ENCODE measurements at places on chromosomes 5 and 9.
A peak's percentile ranks its signal among the peaks of the same experiment; 100 is the strongest.

DNA sequence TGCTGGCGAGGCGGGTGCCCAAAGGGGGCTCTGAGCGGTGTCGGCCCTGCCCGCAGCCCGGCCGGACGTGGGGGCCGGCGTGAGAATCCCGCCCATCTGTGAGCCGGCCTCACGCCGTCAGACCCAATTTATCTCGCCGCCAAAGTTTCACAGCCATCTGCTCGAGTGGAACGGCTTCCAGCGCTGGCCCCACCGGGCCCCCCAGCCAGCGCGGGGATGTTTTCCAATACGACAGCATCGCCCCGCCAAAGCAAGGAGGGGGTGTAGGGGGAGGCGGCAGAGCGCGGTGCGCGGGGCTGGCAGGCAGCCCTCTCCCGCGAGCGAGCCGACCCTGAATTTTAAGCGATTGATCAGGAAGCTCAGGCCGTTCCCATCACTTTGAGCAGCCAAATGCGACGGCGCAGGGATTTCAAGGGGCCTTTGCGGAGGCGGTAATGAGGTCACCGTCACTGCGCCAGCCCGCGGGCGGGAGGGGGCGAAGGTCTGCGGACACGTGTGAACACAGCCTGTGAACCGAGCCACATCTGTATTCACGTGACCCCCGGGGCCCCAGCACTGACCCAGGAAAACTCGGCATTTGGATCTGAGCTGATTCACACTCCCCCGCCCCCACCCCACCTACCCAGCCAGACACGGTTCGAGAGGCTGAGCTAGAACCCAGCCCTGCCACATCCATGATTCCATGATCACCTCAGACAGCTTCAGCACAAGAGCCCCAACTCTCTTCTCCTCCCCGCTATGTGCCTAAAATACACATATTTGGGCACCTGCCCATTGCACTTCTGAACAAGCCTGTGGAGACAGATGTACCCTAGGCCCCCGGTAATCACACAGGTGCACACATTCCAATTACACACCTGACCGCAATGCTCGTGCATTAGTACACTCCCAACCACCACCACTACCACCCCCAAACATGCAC is 47.8 kb upstream of the PSD2 start:
- DNase-seq, result peak; percentile 66

DNA sequence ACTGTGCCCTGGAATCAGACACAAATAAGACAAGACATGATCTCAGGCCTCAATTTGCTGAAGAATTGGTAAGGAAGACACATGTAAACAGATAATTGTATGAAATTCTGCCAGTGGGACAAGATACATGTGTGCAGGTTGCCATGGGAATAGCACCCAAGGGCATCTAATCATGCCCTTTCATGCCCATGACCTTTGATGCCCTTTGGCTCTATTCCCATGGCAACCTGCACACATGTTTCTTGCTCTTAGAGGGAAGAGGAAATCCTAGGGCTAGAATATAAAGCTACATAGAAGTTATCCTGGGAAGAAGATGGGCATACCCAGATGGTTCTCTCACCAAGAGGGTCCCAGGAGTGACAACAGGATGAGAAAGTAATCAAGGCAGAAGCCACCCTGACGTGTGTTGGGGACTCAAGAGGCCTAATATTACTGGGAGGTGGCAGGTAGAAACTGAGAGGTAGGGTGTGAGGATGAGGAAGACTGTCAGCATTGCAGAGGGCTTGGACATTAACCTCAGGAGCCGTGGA is 34.4 kb downstream of the P4HA2 start:
- no peak for DNase-seq

GRCh38 chr9:112793213-112793810 is 42.8 kb downstream of the SNX30 start:
- peak; percentile 89 for DNase-seq

- DNase-seq, result no peak
Observed at GRCh38 chr5:28914297-28914696, 1875.9 kb upstream of the CDH9 start.

DNA sequence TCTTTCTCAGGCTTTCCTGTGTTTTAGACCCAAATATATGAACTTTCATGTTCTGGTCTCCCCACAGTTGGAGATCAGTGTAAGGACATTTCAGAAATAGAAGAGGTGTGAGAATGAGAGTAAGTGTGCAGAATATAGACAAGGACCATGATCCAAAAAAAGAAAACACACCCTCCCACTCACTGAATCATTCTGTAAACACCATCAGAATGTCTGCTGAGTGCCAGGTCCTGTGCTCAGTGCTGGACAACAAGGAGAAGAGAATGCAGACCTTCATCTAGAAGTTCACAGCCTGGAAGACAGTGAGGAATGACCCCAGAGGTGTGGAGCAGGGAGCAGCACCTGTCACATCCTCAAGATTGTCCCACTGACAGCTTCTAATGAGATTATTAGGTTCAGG is 19.1 kb upstream of the SH3RF2 start:
- no peak for DNase-seq

- DNase-seq, result no peak
Observed at GRCh38 chr9:132244582-132245455, 83.0 kb downstream of the NTNG2 start.

DNA sequence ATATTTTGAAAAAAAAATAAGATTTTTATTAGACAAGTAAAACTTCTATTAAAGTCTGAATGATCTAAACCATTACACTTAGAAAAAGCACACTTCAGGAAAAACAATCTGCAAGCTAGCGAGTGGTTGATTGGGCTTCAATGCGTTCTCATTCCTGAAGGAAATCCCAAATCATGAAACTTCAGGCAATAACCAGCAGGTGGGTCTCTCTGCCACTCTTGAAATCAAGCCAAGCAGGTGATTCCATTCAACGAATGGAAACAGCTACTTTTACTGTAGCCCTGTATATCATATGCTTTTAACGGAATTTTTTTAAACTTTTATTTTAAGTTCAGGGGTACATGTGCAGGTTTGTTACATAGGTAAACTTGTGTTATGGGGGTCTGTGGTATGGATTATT is 234.5 kb upstream of the TRPM3 start:
- DNase-seq, result no peak

- DNase-seq, result no peak
Observed at GRCh38 chr5:101278011-101278687, 375.1 kb upstream of the ST8SIA4 start.

DNA sequence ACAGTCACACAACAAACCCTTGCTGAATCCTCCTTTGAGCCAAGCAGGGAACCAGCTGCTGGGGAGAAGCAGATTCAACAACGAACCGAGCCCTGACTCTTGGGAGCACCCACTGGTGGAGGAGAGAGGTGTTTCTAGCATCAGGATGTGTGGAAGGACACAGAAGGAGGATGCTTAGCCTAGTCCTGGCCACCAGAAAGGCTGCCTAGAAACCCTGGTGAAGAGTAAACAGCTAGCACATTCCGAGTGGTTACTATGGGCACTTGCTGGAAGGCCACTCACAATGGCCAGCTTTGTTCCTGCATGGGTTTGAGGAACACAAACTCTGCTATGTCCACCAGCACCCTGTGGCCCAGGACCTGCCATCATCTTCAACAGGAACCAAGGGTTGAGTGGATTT is 1.8 kb downstream of the TIFAB start:
- no peak for DNase-seq

DNA sequence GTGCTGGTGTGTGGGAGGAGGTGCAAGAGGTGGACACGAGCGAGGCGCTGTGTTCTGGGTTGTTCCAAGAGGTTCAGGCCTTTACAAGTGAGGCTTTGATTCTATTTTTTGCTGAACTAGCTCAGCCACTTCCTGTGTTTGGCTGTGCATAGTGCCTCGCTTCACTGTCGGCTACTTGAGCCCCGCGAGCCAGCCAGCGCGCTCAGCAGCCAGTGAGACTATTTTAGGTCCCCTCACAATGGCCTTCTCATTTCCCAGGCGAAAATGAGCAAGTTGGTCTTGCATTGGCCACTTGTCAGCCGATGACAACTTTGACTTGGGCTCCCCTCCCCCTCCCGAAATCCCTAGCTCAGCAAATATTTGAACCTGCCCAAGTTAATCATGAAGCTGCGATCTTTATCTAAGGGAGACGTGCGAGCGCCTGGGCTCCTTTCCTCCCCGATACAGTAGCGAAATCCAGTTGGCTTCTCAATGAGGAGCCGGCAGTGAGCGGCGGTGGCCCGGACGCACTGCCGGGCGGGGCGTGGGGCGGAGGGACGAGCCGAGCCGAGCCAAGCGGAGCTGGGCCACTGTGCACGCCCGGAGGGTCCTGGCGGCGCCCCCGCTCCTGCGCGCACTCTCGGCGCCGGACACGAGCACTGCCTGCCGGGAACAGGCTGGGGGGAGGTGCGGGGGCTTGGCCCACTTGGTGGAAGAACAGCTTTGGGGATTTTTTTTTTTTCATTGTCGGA is 72.6 kb downstream of the PIK3R1 start:
- DNase-seq, result peak; percentile 56

DNA sequence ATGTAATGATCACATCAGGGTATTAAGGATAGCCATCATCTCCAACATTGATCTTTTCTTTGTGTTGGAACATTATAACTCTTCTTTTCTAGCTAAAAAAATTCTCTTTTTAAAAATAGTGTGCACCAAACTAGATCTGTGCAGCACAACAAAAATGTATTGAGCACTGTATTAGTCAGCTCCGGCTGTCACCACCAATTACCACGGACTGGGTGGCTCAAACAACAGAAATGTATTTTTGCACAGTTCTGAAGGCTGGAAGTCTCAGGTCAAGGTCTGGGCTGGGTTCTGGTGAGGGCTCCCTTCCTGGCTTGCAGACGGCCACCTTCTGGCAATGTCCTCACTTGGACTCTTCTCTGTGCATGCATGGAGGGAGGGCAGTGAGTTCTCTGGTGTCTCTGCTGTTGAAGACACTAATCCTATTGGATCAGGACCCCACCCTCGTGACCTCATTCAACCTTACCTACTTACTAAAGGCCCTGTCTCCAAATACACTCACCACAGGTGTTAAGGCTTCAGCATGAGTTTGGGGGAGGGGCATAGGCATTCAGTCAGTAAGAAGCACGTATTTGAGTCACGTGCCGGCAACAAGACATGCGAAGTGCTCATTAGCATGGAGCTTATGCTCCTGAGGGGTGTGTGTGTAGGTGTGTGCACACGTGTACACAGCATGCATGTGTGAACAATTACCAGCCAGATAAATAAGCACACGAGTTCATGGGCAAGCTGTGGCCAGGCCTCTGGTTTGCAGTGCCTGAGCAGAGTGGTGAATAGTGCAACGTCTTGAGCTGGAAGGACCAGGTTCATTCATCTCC is 89.4 kb upstream of the SH3PXD2B start:
- no peak for DNase-seq

GRCh38 chr9:33065157-33066076 is 11.1 kb downstream of the SMU1 start:
- DNase-seq, result no peak

DNA sequence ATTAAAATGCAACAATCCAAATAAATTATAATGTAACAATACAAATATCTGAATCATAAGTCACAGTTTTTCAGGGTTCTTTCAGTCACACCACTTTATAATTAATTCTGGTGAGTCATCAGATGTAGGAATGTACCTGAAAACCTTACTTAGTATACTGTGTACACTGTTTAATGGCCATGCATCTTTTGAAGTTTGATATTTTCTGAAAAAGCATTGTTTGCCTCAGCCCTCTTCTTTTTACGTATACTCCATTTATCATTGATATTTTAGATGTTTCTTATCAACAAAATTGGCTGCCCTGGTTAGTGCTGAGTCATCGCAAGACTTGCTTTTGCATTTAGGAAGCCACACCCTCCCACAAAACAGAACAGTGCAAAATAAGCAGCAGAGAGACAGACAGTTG is 218.6 kb downstream of the PJA2 start:
- DNase-seq, result no peak

DNA sequence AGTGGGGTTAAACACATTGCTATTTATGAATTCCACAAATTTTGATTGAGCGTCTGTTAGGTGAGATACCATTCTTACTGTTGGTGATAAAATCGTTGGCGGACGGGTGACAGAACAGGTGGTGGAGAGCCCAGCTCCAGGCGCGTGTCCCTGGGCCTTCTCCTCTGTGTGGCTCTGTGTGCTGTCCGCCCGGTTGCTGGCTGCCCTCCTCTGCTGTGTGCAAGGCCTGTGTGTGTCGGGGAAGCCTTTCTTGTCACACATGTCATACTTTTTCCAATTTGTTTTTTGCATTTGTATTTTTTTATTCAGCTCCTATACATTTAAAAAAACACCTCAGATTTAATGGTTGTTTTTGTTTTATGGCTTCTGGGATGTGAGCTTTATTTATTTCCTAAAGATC is 33.9 kb downstream of the TENT4A start:
- no peak for DNase-seq

DNA sequence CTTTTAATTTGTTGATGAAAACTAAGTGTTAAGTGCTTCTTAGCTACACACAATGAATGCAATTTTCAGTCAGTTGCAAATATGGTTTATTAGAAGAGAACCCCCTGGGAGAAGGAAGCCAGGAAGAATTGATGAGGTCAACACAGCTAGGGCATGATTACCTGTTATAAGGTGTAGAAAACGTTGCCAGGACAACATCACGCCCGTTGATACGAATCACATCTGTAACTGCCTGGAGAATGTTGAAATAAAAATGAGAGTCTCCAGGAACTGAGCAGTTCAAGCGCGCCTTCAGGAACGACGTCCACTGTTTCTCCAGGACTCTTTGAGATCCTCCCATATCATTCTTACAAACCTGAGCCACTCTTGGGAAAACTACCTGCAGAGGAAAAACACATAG is 88.0 kb downstream of the SEMA6A start:
- DNase-seq, result no peak

DNA sequence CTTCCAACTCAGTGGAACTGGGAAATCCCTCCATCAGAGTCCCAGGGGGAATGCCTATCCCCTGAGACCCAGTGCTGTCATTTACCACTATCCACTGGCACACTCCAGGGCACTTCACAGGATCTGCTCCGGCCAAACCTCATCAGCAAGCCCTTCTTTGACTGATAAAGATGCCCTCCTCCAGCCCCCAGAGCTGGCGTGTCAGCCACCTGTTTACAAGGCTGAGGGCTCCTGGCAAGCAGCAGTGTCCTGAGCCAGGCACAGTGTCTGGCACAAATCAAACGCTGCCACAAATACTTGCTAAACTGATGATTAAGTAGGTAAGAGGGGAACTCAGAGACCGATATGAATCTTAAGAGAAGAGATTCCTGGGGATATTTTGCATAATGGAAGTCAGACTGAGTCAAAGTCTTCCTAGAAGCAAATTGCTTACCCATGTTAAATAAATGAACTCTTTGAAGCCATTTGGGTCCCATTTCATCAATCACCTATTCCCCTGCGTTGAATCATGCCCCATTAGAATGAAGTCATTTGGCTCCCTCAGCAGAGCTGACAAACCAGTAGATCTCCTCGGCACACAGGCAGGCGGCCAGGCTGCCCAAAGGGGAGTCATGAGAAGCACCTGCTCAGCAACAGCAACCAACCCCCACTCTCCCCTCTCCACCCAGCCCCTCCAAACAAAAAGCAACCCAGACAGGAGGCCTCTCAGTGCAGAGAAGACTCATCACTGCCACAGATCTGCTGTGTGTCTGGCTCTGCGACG is 97.4 kb downstream of the CDK5RAP2 start:
- no peak for DNase-seq

GRCh38 chr5:109928046-109928445 is 238.3 kb downstream of the MAN2A1 start:
- no peak for DNase-seq
